Activated T-cell treated with anti-CD3 and anti-CD28 coated beads, Interleukin-2, amount 50 U/mL, for 72 hours (primary cell): ENCODE measurements at places on chromosomes 7 and 10. TPM values are rescaled to one million over a fixed set of nuclear protein-coding genes. Genes with fewer than 3 reads are reported as not detected.

DNA sequence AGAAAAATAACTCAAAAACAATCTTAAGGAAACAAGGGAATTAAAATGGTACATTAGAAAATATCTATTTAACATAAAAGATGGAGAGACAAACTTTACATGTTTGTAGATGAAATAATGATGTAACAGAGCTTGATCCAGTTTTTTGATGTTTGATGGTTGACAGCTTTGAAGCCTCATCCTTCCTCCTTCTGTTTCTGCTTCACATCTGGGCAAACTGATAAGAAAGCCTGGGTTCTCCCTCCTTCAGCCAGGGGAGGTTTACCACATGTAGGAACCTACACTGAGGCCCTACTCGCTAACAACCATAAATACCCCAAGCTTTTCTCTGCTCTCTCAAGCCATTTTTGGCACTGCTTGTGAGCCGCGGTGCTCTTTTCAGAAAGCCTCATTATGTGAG, 82.8 kb upstream of the ZNF32 start:
- peaks cover 8% of the 10 kb centered on the region for H3K27me3 ChIP-seq
- H3K36me3 ChIP-seq: peaks cover 11% of the 10 kb centered on the region
- H3K27ac ChIP-seq: no peak overlapping the region

DNA sequence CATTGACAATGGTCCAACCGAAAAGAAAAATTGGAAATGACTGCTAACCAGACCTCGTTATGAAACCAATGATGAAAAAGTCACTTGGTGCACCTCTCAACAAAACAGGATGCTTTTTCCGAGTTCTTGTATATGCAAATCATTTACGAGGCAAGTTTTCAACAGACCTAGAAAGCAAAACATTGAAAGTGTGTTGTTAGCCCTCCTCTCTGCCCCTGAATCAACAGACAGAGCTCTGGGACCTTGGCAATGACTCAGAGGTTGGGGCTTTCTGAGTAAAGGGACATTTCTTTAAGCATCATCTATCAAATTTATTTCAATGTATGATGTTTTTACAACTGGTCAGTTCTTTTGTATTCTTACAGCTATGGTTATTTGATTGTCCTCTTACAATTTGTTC, 16.3 kb upstream of the DKK1 start:
- no peaks in the 10 kb centered on the region for H3K27me3 ChIP-seq
- no peaks in the 10 kb centered on the region for H3K4me1 ChIP-seq
- DNase-seq: no peak
- no peak overlapping the region for H3K27ac ChIP-seq
- no peaks in the 10 kb centered on the region for H3K36me3 ChIP-seq
- H3K4me3 ChIP-seq: no peak overlapping the region

GRCh38 chr10:60453036-60453435, 63.4 kb upstream of the ANK3 start:
- H3K36me3 ChIP-seq: no peaks in the 10 kb centered on the region
- peaks cover 13% of the 10 kb centered on the region for H3K4me1 ChIP-seq
- H3K27ac ChIP-seq: no peak overlapping the region
- DNase-seq: no peak
- no peaks in the 10 kb centered on the region for H3K27me3 ChIP-seq

- H3K4me3 ChIP-seq: peak overlapping the region; percentile 82
- H3K27me3 ChIP-seq: peaks cover 5% of the 10 kb centered on the region
Measured at GRCh38 chr10:30784524-30784896, 155.0 kb upstream of the LYZL2 start.

GRCh38 chr7:18524248-18524647, 28.7 kb downstream of the HDAC9 start:
- no peaks in the 10 kb centered on the region for H3K4me1 ChIP-seq
- no peaks in the 10 kb centered on the region for H3K36me3 ChIP-seq
- H3K27me3 ChIP-seq: no peaks in the 10 kb centered on the region
- H3K27ac ChIP-seq: no peak overlapping the region

GRCh38 chr7:18940593-18941134, 176.8 kb downstream of the TWIST1 start:
- H3K27ac ChIP-seq: no peak overlapping the region
- H3K4me3 ChIP-seq: no peak overlapping the region
- no peak for DNase-seq

DNA sequence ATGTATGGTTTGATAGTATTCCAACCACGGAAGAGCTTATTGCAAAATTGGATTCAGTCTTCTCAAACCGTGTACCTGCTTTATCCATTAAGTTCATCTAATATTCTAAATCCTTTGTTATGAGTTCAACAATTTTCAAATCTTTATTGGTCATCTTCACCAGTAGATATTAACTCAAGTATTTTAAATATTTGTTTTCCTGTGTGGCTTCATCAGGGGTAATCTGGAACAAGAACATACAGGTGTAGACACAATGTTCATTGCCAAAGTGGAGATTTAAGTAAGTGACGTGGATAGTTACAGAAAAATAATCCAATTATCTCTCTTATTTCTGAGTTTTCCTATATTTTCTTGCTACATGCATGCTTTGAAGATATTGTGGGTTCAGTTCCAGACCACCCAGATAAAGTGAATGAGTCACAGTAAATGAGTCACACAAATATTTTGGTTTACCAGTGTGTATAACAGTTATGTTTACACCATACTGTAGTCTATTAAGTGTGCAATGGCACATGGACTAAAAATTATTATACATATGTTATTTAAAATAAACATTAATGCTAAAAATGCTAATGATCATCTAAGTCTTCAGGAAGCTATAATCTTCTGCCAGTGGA, 429.0 kb upstream of the POT1 start:
- H3K4me1 ChIP-seq: no peaks in the 10 kb centered on the region
- no peak for DNase-seq
- H3K27me3 ChIP-seq: no peaks in the 10 kb centered on the region
- H3K27ac ChIP-seq: peak overlapping the region; percentile 15

DNA sequence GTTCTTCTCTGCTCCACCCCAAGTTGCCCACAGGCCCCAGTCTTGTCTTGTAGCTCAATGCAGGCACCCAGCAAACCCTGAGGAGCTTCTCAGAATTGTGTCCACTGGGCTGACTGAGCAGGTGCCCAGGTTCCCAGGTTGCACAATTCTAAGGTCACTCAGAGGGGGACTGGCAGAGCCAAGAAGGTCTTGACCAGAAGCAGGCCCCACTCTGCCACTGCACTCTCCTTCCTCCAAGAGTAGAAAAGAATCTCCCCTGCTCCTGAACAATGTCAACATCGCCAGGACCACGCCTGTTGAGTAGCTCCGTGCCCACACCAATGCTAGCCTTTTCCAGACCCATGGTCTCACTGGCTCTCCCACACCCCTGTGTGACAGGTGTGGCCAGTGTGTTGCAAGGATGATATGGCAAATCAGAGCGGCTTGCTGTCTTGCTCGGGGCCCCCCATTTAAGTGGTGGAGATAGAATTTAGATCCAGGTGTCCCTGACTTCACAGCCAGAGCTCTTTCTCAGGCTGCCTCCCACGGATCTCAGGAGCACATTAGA, 577 bp downstream of the LRRC18 start:
- no peaks in the 10 kb centered on the region for H3K27me3 ChIP-seq
- H3K4me1 ChIP-seq: no peaks in the 10 kb centered on the region
- H3K4me3 ChIP-seq: no peak overlapping the region
- H3K27ac ChIP-seq: no peak overlapping the region
- no peaks in the 10 kb centered on the region for H3K36me3 ChIP-seq

GRCh38 chr7:76998285-76998589, 33.9 kb downstream of the SPDYE17 start:
- no peaks in the 10 kb centered on the region for H3K4me1 ChIP-seq
- DNase-seq: no peak
- peaks cover 1% of the 10 kb centered on the region for H3K36me3 ChIP-seq
- H3K27ac ChIP-seq: no peak overlapping the region
- no peak overlapping the region for H3K4me3 ChIP-seq

DNA sequence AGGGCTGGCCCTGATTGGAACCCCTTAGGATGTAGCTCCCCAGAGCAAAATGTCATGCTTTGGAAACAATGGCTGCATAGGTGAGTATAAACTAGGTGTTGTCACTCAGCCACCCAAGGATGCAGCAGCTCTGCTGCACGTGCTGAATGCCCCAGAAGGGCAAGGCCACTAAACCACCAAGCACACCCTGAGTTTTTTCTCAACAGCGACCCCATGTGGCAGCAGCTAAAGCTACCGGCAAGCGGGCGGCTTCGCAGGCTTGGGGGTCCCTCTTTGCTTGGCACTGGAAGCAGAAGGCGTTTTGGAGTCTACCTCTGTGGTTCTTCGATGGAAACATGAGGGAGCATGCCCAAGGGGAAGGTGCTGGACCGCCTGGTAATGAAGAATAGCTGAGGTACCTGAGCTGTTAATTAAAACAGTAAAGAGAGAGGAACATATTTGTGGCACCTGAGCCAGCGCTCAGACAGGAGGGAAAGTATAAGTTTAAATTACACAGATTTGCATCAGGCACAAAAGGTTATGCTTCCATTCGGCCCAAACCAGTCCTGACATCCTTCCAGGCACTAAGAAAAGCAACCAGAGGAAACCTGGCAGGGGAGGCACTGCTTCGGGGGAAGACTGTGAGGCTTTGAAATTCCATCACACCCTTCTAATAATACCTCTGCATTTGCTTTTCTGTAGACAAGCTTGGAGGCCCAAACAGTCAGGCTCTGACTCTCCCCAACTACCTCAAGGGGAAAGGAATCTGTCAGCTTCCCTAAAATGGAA, 152.1 kb downstream of the GFRA1 start:
- H3K4me3 ChIP-seq: no peak overlapping the region
- DNase-seq: no peak
- no peak overlapping the region for H3K27ac ChIP-seq

GRCh38 chr7:132406039-132406438, 170.2 kb downstream of the PLXNA4 start:
- no peaks in the 10 kb centered on the region for H3K36me3 ChIP-seq
- H3K27ac ChIP-seq: no peak overlapping the region
- H3K4me3 ChIP-seq: no peak overlapping the region
- H3K27me3 ChIP-seq: no peaks in the 10 kb centered on the region
- H3K4me1 ChIP-seq: no peaks in the 10 kb centered on the region

GRCh38 chr10:102159051-102159597, 6.9 kb downstream of the NOLC1 start:
- H3K4me3 ChIP-seq: no peak overlapping the region
- peak overlapping the region; percentile 69 for H3K27ac ChIP-seq

- H3K4me3 ChIP-seq: no peak overlapping the region
- H3K4me1 ChIP-seq: no peaks in the 10 kb centered on the region
- peaks cover 6% of the 10 kb centered on the region for H3K27me3 ChIP-seq
- DNase-seq: no peak
Measured at GRCh38 chr7:25408876-25409275, 180.6 kb upstream of the NPVF start.

DNA sequence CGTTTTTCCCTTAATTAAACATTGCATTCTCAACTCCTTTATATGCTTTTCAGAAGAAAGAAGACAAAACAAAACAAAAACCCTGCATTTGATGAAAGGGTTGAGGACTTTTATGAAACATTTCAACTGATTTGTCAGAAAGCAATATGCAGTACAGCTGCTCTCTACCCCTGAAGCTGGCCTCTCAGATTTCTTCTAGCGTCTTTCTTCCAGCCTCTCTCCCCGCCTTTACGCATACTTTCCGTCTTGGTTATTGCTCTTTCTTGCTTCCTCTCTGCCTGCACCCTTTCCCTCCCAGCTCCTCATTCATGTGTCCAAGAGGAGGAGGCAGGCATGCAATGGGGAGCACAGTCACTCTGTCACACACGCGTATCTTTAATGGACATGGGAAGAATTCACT, 91.0 kb upstream of the COL1A2 start:
- no peak overlapping the region for H3K27ac ChIP-seq
- peaks cover 15% of the 10 kb centered on the region for H3K27me3 ChIP-seq
- H3K4me1 ChIP-seq: no peaks in the 10 kb centered on the region
- H3K4me3 ChIP-seq: no peak overlapping the region
- DNase-seq: no peak

DNA sequence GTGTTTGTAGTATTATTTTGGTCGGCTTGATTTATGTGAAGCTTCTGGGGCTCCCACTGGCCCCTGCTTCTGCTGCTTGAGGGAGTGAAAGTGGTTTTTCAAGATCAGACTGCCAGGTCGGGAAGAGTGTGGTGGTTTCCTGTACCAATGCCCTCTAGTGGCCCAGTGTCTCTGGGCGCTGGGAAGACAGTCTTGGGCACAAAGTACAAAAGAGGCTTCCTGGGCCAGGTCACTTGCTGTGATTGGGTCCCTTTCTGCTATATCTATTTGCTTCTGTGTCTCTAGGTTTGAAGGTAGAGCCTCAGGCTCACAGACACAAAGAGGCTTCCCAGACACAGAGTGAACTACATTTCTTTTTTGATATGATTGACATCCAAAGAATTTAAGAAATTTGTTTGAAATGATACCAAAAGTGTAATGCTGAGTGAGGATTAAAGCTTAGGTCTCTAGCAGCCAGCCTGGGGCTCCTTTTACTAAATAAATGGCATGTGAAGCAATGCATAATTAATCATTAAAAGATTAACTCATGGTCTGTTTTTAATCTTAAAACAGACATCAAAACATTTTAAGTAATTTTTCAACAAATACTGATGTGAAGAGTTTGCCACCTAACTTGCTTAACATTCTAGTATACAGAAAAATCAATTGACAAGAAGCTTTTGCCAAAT, 36.3 kb downstream of the ABCB1 start:
- no peaks in the 10 kb centered on the region for H3K27me3 ChIP-seq
- DNase-seq: peak; percentile 26
- peaks cover 6% of the 10 kb centered on the region for H3K4me1 ChIP-seq
- H3K36me3 ChIP-seq: no peaks in the 10 kb centered on the region
- no peak overlapping the region for H3K27ac ChIP-seq

GRCh38 chr7:100679129-100679926, 5.8 kb downstream of the GNB2 start:
- no peak for DNase-seq
- peaks cover 13% of the 10 kb centered on the region for H3K36me3 ChIP-seq
- H3K4me3 ChIP-seq: no peak overlapping the region
- no peak overlapping the region for H3K27ac ChIP-seq
- no peaks in the 10 kb centered on the region for H3K27me3 ChIP-seq

DNA sequence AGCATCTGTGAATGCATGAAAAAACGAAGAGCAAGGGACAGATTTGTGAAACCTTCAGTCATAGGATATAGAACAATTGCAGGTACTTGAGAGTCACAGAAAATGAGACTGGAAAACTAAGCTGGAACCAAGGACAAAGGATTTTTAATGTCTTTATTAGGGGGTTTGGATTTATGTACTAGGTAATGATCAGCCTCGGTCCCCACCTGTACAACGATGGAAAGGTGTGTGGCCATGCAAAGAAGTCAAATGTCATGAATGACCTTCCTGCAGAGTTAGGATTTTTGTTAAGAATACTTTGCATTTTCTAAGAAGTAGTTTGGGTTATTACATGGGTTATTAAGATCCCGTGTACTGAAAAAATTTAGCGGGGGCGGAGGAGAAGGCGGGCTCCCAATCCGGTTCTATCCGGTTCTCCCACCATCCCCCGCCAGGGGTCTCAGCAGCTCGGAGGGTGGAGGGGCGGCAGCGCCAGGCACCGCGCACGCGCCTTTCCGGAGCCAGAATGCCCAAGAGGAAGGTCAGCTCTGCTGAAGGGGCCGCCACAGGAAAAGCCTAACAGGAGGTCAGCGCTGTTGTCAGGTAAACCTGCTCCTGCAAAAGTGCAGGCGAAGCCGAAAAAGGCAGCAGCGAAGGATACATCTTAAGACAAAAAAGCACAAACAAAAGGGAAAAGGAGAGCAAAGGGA, 327.5 kb upstream of the PLXDC2 start:
- no peak overlapping the region for H3K27ac ChIP-seq
- no peaks in the 10 kb centered on the region for H3K36me3 ChIP-seq
- no peak for DNase-seq
- H3K4me1 ChIP-seq: peaks cover 6% of the 10 kb centered on the region
- no peaks in the 10 kb centered on the region for H3K27me3 ChIP-seq

Gene LRRC17
- total RNA-seq: 0.31 TPM

Gene TLX1
- not detected for total RNA-seq

Gene NFE2L3
- total RNA-seq: 18.5 TPM

Gene PSAP
- 139 TPM for total RNA-seq

Gene PRR15
- not detected for total RNA-seq

Gene ASIC3
- total RNA-seq: 15.7 TPM

Gene PAPSS2
- 0.69 TPM for total RNA-seq

Gene CYP2W1
- total RNA-seq: not detected

Gene IFIT1
- total RNA-seq: 2.7 TPM

Gene PTN
- not detected for total RNA-seq
